ENCODE measurements at places on chromosomes 2 and 18.

- DNase-seq: no peak
Observed at GRCh38 chr2:121377646-121378045, 92.6 kb upstream of the TFCP2L1 start.

- no peak for DNase-seq
Observed at GRCh38 chr2:16125614-16126516, 185.5 kb downstream of the MYCN start.

- DNase-seq: peak; percentile 9
Observed at GRCh38 chr2:7899923-7900322, 781.9 kb upstream of the ID2 start.

DNA sequence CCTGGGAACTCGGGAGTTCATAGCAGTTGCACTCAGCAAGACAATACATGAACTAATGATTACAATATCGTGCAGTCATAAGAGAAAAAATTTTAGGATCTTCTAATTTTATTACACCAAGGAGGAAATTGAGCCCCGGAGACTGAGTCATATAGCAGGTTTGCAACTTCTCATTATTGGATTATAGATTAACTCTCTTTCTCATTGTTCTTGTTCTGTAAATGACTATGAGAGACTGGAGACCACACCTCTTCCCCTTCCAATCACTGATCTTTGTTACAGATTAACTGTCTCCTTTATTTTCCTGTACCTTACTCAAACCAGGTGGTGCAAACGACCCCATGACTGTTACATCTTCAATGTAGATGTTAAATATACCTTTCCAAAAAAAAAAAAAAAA is 435.8 kb upstream of the DDX18 start:
- DNase-seq: no peak

DNA sequence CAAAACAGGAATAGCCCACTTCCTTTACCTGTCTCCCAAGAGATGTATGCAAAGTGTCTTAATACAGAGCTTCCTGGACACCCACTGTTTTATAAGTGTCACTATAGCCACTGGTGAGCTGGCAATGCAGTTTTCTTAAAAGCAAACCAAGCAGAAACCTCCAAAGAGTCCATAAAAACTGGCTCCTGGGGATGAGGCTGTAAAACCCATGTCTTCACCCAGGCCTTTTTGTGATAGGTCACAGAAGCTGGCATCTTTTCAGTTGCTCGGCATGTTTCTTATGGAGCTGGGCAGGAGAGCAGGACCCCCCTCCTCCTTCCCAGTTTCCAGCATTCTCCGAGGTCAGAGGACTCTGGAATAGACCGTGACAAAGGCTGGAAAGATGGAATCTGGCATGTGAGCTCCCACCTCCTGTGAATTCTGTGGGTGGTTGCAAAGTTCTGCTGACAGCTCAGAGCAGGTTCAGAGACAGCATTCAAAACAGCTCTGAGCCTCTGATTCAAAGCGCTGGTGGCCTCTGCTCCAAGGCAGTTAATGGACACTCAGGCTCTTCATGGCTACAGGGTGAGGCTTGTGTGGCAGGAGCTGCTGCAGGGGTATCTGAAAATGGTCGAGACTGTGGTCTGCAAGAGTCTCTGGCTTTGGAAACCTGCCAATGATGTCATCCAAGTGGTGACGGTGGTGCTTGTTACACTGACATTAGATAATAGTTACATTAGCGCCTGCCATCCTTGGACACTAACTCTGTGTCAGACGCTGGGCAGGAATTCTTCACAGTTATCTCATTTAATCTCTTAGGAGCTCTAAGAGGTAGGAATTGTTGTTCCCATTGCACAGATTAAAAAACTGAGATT is 283.4 kb downstream of the CLIP4 start:
- no peak for DNase-seq

- DNase-seq: no peak
Observed at GRCh38 chr18:46387441-46388131, 269.4 kb downstream of the LOXHD1 start.

DNA sequence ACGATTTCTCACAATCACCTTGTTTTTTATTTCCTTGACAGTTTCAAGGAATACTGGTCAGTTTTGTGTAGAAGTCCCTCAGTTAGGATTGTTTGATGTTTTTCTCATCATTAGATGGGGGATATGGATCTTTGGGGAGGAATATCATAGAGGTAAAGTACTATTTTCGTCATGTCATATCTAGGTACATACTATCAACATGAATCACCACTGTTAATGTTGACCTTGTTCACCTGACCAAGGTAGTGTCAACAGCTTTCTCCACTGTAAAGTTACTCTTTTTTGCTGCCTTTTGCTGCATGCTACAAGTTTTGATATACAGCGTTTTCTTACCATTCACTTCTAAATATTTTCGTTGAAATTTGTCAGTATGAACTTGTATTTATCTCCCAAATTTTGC is 32.7 kb downstream of the NLRC4 start:
- DNase-seq: no peak

DNA sequence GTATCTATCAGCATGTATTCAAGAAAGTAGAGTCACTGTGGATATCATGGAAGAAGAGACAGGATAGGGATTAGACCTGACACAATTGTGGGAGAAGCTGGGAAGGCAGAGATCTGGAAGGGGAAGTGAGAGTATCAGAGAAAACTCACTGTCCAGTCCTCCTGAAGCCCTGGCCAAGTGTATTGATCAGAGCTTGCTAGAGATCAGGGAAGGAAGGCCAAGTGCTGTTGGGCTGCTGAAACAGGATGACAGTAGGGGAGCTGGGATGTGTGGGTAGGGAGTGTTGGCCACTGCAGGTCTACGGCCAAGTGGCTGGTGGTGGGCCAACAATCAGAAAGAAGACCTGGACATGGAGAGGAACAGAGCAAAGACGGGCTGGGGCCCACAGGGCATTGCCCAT is 26.3 kb upstream of the TTR start:
- no peak for DNase-seq

DNA sequence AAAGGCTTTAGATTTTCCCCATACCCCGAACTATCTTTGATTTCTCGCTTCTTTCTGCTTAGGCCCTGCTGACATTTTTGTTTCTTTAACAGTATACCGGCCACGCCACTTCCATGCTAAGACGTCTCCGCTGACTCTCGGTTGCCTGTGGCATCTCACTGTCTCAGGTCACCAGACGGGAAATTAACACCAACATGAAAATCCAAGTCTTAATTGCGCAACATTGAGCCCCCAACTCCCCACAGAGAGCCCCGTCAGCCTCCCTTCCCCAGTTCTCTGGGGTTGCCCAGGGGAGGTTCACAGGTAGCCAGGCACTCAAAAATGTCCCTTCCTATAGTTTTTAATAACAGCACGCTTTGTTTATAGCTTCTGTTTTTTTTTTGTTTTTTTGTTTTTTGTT is 30.2 kb downstream of the CD8B2 start:
- no peak for DNase-seq

- DNase-seq: no peak
Observed at GRCh38 chr18:10417664-10418063, 36.8 kb upstream of the APCDD1 start.

DNA sequence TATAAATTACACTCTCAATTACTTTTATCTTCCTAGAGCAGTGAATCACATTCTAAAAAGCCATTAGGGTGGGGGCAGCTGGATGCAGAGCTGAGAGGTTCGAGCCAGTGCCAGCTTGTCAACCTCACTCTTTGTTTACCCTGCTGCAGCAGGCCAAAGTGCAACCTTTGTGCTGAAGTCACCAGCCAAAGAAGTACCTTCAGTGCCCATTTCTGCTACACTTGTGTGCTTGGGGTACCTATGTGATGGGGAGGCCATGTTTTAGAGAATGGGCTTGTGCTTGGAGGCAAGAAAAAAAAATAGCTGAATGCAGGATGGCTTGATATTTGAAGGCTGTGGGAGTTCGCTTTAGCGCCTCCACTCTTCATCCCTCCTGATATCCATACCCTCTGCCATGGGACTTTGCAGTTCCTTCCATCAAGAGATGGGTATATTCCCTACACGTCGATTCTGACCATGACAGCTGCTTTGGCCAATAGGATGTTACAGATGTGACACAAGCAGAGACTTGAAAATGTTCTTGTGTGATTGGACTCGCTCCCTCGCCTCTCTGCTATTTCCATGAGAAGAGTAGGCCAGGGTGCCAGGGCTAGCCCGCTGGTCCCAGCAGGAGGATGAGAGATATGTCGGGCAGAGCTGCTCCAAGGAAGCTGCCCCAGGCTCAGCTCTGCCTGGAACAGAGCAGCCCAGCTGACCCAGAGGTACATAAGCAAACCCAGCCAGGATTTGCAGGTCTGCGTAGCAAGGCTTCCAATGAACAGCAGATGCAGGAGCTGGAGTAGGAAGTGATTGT is 12.7 kb upstream of the FZD5 start:
- DNase-seq: no peak

DNA sequence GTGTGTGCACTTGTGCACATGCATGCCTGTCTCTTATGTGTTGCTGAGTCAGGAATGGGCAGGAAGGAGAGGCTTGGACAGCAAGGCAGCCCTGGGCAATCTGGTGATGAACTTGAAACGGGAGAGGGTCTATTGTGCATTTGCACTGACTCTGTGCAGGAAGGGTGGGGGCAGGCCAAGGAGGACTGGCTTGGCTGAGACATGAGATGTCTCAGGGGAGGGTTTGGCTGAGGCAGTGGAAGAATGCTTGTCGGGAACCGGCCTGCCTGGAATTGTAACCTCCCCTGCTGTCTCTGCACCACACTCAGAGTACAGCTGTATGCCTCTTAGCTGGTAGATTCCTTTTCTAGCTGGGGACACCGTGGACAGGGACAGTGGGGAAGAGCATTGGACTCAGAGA is 176.1 kb upstream of the TNP1 start:
- DNase-seq: no peak

GRCh38 chr18:73597832-73598615 is 549.6 kb downstream of the FBXO15 start:
- DNase-seq: no peak

- DNase-seq: no peak
Observed at GRCh38 chr18:75170022-75170789, 38.7 kb downstream of the PTGR3 start.

- peak; percentile 91 for DNase-seq
Observed at GRCh38 chr2:108594132-108594981, 60.1 kb downstream of the LIMS1 start.

DNA sequence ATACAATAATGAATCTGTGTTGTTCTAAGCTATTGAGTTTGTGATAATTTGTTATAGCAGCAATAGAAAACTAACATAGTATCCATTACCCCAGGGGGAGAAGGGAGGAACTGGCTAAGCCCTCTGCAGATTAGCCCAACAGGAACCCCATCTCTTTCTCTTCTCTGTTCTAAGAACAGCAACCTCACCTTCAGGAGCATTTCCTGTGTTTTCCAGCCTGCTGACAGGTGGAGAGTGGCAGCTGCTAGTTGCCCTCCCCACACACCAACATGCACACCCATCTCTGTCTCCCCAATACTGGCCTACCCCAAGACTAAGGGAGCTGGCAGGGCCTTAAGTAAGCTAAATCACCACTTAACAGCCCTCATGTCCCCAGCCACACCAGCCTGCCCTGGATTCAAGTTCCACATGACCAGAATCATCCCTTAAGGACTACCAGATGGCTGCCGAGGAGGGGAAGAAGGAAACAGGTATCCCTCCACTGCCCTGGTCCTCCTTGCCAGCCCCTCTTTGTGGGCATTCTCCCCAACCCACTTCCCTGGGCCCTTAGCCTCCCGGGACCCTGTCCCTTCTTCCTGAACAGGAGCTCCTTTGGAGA is 52.8 kb downstream of the TRABD2A start:
- no peak for DNase-seq

DNA sequence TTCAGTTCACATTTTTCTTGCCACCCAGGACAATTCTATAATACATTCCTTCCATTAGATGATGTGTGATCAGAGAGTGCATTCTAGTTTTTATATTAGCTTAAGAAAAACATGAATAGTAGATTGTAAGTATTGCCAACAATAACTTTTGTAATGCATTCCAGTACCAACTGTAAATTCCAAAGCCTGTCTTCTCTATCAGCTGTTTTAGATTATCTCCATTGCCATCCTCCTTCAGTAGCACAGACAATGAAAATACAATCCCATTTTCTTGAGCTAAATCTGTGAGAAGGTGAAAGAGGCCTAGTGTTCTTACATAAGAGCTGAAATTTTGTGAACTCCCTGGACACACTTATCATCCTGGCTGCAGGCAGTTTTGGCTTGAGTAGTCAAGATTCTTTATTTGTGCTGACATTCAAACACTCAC is 103.9 kb downstream of the CCBE1 start:
- DNase-seq: no peak

DNA sequence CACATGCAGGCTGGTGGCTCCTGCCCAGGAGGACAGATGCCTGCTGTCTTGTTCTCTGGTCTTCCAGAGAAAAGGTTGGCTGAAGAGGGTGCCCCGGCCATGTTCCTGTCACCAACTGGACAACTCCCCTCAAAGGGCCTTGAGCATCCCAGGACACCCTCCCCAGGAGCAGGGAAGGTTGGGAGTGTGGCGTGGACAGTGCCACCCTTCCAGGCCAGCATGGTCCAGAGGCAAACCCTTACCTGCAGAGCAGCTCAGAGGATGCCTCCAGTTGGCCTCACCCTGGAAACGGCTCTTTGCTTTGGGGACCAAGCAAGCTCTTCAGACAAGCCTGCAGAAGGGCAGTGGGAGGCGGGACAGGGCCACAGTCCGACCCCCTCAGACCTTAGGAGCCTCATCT is 4.9 kb upstream of the GPC1 start:
- DNase-seq: no peak

DNA sequence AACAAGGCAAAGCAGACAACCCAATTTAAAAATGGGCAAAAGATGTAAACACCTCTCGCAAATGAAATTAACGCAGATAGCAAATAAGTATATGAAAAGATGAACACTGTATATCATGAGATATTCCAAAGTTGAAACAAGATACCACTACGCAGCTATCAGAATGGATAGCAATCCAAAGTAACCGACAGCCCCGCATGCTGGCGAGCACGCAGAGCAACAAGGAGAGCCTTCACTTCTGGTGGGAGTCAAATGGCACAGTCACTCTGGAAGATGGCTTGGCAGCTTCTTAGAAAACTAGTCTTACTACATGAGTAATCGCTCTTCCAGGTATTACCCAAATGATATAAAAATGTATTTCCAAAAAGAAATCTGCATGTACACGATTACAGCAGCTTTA is 1.4 kb downstream of the NDUFA10 start:
- DNase-seq: no peak

DNA sequence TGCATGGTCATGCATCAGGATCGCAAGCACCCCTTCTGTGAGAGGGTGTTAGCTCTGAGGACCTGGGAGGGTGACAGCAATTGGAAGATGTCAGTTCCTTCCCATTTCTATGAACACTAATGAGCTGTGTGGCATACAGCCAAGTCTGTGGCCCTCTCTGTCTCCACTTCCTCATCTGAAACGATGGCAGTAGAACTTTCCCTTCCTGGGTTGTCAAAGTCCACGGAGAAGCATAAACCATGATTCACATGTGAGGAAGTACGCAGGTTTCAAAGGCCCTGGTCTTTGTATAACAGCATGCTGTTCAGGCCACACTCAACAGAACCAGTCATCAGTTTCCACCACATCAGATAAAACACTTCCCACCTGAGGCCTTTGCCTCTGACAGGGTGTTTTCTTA is 167.4 kb upstream of the RAB6C start:
- peak; percentile 98 for DNase-seq

GRCh38 chr2:33927756-33928155 is 328.7 kb upstream of the FAM98A start:
- no peak for DNase-seq

GRCh38 chr18:76937597-76937996 is 115.2 kb downstream of the ZNF236 start:
- no peak for DNase-seq
